ENCODE measurements at places on chromosomes 7 and 10.
A peak's percentile ranks its signal among the peaks of the same experiment; 100 is the strongest.

DNA sequence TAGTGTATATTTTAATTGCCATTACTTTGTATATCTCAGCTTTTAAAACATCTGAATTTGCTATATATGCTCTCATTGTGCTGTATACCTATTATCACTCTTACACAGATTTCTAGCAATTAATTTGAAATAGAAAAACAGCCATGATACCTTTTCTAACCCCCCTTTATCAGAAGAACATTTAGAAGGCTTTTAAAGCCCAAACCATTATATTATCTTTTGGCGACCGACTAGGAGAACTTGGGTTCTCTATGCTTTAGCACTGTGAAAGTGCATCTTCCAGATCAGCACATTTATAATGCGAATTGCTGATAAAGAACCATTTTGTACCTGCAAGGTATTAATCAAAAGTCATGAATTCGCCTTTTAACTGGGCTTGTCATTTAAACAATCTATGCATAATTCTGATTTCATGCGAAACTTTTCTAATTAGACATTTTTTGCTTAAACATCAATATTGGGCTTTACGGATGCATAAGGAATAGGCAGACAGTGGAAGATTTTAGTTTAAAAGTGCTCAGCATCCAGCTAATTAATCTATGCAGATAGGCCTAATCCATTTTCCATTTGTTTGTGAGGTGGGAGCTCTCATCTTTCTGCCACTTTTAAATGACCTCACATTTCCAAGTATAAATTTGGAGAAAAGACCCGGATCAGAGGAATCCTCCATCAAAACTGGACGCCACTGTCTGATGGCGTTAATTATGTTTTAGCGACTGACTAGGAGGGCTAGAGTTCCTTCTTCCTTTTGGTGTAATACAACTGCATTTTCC, 1.2 kb upstream of the MLLT10 start:
- DNase-seq, result no peak

DNA sequence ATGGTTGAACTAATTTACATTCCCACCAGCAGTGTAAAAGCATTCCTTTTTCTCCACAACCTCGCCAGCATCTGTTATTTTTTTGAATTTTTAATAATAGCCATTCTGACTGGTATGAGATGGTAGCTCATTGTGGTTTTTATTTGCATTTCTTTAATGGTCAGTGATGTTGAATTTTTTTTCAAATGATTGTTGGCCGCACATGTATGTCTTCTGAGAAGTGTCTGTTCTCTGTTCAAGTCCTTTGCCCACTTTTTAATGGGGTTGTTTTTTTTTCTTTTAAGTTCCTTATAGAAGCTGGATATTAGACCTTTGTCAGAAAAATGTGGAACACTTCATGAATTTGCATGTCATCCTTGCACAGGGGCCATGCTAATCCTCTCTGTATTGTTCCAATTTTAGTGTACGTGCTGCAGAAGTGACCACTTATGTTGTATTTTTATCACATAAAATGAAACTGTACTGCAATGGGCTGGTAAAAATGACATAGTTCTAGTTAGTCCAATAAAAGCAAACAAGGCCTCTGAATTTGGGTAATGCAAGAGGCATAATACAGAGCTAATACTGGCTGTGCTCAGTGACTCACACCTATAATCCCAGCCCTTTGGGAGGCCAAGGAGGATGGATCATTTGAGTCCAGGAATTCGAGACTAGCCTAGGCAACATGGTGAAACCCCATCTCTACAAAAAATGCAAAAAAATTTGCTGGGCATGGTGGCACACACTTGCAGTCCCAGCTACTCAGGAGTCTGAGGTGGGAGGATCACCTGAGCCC, 70.3 kb downstream of the ABI1 start:
- no peak for DNase-seq

DNA sequence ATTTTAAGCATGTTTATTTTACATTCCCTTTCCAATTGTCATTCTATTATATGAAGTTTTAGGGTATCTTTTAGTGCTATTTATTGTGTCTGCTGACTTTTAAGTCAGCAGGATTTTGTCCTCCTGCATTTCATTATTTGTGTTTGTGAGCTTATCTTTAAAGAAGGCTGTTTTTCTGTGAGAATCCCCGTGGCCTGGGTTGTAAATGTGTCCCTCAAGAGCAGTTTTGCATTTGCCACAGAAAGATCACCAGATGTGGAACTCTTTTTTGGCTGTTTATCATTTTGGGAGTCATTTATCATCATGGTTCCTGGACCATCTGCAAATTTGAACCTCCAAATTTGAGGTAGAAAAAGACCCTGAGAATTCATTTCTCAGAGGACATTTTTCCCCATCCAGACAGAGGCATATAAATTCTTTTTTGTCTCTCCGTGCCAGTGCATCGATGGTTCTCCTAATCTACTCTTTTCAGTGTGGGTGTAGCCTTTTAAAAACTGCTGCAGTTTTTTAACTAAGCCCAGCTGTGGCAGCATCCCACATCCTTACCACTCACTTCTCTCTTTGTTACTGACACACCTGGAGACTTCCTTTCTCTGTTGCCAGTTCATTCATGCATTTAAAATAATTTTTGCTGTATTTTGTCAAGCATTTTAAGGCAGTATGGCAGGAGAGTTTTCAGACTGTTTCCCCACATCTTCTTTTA, 20.1 kb upstream of the MTURN start:
- no peak for DNase-seq

- DNase-seq, result no peak
Observed at GRCh38 chr7:3592401-3593134, 291.5 kb downstream of the SDK1 start.

GRCh38 chr10:38038932-38039245, 28.4 kb downstream of the ZNF33A start:
- no peak for DNase-seq

- DNase-seq, result no peak
Observed at GRCh38 chr7:151676759-151677158, 157.1 kb upstream of the RHEB start.

GRCh38 chr7:106285855-106286492, 1.2 kb upstream of the NAMPT start:
- DNase-seq, result peak; percentile 51

GRCh38 chr10:70784016-70784415, 1.2 kb downstream of the TBATA start:
- DNase-seq, result no peak

DNA sequence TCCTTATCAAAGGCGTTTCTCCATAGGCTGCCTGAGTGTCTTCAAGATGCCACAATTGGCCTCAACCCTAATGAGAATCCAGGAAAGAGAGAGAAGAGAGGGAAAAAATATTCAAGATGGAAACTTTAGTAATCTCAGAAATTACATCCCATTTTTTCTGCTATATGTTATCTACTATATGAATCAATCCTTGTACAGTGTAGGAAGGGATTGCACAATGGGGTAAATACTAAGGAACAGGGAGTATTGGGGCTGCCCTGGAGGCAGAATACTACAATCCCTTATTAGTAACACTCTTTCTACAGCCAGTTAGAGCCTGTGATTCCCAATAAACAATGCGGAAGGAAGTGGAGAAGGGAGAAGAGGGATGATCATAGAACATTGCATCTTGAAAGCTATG, 27.9 kb downstream of the TFPI2 start:
- no peak for DNase-seq

DNA sequence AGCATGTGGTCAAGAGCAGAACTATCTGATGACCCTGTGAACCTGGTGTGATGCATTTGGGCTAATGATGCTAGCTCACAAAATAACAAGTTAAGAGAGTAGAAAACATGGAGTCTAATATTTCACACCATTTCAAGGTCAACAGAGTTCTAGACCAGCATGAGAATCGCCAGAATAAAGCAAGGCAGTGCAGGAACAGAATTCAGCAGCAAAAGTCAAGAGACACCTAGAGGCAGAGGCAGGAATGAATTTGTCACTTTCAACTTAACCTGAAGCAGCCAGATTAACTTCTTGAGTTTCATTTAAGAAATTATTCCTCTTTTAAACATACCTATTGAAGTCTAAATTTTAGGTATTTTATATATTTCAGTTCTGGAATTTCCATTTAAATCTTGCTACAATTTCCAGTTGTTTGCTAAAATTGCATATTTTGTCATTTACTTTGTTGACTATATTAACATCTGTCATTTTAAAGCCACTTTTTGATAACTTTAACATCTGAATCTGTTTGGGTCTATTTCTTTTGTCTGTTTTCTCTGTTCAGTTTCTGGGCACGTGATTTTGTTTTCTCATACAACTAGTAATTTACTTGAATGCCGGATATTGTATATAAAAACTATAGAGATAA, 44.2 kb upstream of the PRSS58 start:
- DNase-seq, result no peak

GRCh38 chr7:3089493-3089892, 45.8 kb upstream of the CARD11 start:
- no peak for DNase-seq

DNA sequence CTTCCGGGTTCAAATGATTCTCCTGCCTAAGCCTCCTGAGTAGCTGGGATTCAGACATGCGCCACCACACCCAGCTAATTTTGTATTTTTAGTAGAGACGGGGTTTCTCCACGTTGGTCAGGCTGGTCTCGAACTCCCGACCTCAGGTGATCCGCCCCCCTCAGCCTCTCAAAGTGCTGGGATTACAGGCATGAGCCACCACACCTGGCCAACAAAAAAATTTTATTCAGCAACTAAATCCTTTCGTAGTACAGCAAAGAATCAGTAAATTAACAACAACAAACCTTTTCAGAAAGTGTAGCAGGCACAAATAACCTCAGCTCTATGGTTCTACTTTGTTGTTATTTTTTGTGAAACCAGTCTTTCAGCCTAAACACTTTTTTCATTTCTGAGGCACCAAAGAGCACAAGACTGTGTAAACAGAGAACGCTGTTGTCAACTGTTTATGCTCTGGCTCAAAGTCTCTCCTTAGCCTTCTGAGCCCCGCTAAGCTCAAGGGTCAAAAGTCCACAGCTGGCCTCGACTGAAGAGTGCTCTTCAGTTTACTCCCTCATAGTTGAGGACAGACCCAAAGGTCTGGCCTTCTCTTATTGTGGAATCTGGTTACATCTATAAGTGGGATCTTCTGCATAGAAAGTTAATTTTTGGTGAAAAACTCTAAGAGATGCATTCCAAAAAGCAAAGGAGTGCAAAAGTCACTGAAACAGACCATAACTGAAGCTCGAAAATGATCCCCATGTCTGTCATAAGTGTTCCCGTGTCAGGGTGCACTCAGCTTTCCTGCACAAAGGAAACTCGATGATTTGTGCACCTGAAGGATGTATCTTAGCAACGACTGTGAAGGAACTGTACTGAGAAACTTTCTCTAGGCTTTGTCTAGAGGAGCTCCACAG, 24.6 kb upstream of the DDX50 start:
- DNase-seq, result no peak

DNA sequence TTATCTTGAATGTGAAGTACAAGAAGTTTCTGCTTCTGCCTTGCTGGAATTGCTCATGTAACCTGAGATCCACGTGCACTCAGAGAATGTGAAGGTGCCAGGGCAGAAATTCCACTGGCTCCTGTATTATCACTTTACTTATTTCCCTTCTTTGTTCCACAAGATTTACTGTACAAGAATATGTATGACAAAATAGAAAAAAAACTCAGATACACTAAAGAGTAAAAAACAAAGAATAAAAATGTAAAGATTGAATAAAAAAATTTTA, 43.0 kb downstream of the PLCE1 start:
- no peak for DNase-seq

Measured in activated naive CD4-positive, alpha-beta T cell treated with Interleukin-2 at 50 U/mL for 16 hours (primary cell).